ENCODE measurements at places on chromosomes 12 and 14.

DNA sequence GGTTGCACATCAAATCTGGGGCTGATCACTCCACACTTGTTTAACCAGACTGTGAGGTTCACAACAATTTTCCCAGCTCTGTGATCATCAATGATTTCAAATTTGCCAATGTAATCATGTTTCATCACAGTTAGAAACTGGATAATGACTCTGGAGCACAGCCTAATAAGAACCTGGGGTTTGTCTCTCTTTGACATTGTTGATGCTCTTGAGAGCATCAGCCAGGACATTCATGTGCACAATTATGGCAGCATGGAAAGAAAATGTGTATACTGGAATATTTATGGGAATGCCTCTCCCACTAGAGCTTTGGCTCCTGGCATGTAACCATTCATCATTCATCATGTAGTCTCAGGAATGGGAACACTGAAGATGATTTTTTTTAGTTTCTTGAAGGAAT is 47.0 kb downstream of the SIX1 start:
- DNase-seq: no peak

GRCh38 chr14:64935508-64935907 is 7.0 kb downstream of the GPX2 start:
- DNase-seq: no peak

GRCh38 chr12:5248230-5248629 is 183.7 kb upstream of the NTF3 start:
- DNase-seq: no peak

- no peak for DNase-seq
Measured at GRCh38 chr12:58803908-58804307, 116.4 kb downstream of the LRIG3 start.

DNA sequence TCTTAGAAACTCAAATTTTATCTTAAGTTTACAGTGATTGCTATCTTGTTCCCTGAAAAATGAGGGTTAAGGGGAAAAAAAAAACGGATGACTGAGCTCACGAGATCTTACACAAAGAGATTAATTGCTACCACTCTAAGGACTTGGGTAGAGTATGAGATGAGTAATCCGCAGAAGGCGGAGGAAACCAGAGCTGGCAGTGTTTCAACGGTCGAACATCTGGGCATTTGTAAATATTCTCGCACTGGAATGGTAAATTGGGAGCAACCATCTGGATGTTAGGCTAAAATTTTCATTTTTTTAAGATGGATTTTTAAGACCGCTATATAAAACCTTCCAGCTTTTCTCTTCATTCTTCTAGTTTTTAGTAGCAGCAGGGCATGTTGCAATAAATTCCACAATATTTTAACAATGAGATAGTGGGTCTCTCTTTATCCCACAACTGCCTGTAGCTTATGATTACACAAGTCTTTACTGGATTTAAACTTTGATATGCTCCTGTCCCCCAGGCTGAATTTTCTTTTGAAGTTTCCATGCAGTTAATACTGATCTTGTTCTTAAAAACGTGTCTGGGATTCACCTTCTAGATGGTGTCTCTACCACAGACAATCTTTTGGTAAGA is 1324.1 kb downstream of the AACS start:
- DNase-seq: no peak

GRCh38 chr12:2247596-2247995 is 194.8 kb downstream of the CACNA1C start:
- DNase-seq: no peak

DNA sequence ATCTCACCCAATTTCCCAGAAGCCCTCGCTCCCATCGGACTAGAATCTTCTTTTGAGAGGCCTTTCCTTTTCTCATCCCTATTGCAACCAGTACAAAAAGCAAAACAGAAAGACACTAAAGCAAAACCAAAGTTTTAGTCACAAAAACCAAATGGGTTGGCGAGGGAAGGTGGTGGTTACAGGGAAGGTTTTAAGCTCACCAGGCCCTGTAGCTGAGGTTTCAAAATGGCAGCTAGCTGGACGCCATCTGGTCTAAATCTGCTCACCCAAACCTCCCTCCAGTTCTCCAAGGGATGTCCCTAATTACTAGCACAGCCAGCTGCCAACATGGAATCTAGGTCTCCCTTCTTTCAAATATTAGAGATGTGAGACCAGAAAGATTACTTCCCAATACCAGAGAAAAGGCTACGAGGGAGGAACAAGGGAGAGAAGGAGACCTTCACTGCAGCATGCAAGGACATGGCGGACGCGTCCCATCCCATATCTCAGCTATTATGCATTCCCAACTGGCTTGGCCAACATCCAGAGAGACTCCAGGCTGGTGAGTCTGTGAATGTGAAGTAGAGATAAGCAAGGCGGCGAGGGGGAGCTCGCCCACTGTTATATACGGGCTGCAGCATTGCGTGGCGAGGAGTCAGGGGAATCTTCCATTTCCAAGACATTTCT is 70.8 kb downstream of the DPF3 start:
- DNase-seq: no peak

All from HEK293T (cell line).